Stimulated activated CD8-positive, alpha-beta memory T cell treated with anti-CD3 and anti-CD28 coated beads, Interleukin-7, amount 100 ng/mL, for 4 hours (primary cell): ENCODE measurements at places on chromosomes 4 and X.
A peak's percentile ranks its signal among the peaks of the same experiment; 100 is the strongest.

- no peak for DNase-seq
Observed at GRCh38 chr4:11429699-11430045, 978 bp upstream of the HS3ST1 start.

- no peak for DNase-seq
Observed at GRCh38 chr4:113621633-113622032, 139.9 kb downstream of the CAMK2D start.

GRCh38 chr4:137711502-137711901, 179.2 kb upstream of the PCDH18 start:
- no peak for DNase-seq

- DNase-seq = no peak
Observed at GRCh38 chr4:176945334-176945733, 152.6 kb upstream of the VEGFC start.

GRCh38 chr4:156481845-156482244, 489.8 kb downstream of the PDGFC start:
- no peak for DNase-seq

- DNase-seq = peak; percentile 6
Observed at GRCh38 chrX:118976599-118977340, 2.4 kb downstream of the LONRF3 start.

GRCh38 chr4:148778980-148779675, 336.9 kb upstream of the NR3C2 start:
- DNase-seq = no peak

GRCh38 chrX:13005661-13006473, 31.0 kb downstream of the TMSB4X start:
- no peak for DNase-seq
